HFFc6 (cell line): ENCODE measurements at places on chromosomes 12 and 14. TPM values are rescaled to one million over a fixed set of nuclear protein-coding genes. Genes with fewer than 3 reads are reported as not detected.

GRCh38 chr12:55929306-55929791, 1.6 kb upstream of the DGKA start:
- DNase-seq, result no peak

- no peak for DNase-seq
Measured at GRCh38 chr12:113936460-113936859, 29.7 kb downstream of the RBM19 start.

- DNase-seq, result no peak
Measured at GRCh38 chr14:89503431-89503996, 86.5 kb upstream of the FOXN3 start.

DNA sequence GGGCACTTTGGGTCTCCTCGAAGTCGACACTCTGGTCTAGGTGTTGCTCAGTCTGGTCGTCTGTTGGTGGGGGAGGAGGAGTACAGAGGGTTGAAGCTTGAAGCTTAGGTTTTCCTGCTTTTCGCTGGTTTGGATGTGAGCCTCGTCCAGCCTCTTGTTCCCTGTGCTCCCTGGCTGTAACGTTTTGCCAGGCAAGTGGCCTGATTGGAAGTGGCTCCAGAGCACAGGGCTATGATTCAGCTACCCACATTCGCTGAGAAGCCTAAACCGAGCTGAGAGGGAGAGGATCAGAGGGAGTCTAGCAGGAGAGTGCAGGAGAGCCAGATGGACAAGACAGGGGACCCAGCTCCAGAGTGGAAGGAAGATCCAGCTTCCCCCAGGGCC, 6.1 kb downstream of the HOXC10 start:
- no peak for DNase-seq

DNA sequence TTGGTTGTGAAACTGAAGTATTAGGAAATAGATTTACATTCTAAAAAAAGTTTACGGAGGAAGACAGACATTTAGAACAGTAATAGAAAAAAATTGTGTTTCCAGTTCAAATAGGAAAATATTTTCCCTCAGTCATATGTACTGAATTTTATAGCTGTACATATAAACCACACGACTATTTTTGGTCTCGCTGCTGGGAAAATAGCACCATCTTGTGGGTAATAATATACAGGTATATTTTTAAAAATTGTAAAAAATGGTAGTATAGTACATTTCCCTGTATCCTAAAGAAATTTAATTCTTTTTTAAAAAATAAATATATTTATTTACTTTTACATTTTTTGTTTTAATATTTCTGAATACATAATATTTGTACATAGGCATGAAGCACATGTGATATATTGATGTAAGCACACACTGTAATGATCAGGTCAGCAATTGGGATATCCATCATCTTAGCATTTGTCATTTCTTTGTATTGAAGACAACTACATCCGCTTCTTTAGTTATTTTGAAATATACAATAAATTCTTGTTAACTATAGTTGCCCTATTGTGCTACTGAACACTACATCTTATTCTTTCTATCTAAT, 168.6 kb downstream of the ALX1 start:
- DNase-seq, result no peak

DNA sequence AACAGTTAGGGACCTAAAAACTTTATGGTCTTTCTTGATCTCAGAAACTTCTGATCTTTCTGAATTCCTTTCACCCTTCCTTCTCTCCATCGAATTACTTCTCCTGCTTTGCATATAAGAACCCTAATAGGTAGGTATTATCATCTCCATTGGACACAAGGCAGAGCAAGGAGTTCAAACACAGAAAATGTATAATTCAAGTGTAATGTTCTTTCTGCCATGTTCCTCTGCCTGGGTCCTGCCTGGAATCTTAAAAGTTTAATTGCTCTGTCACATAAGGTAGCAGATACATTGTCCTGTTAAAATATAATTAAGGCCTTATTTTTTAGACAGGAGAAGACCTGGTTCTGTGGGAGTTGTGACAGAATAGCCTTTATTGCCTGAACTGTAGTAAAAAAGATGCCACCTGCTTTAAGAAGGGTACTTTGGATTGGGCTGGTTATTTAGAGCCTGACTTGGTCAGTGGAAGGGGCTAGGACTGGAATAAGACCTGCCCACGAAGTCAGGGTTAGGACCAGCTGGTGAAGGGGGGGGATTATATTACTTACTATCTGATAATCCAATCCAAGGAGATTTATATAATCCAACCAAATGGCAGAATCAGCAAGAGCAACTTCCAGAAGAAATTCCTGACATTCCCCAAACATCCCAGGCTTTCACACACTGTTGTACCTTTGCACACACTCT, 10.4 kb downstream of the G2E3 start:
- DNase-seq, result no peak

Gene HOXC12
- not detected in 3 replicates for total RNA-seq

- no peak for DNase-seq
Measured at GRCh38 chr14:80545935-80546854, 334.9 kb upstream of the DIO2 start.

DNA sequence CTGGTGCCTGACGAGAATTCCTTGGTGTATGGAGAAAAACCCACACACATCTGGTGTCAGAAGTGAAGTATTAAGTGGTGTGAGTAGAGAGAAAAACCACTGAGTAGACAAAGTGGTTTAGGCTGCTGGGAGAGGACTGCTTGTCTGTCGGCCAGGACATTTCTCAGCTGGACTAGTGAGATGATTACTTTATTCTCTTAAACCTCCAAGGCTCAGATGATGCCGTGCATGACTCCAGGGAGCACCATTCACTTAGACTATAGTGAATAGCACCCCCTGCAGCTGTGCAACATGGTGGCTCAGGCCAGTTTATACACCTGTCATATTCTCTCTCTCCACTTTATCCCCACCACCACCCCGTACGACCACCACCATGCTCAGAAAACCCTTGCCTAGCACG, 28.5 kb upstream of the NFYB start:
- DNase-seq, result no peak

DNA sequence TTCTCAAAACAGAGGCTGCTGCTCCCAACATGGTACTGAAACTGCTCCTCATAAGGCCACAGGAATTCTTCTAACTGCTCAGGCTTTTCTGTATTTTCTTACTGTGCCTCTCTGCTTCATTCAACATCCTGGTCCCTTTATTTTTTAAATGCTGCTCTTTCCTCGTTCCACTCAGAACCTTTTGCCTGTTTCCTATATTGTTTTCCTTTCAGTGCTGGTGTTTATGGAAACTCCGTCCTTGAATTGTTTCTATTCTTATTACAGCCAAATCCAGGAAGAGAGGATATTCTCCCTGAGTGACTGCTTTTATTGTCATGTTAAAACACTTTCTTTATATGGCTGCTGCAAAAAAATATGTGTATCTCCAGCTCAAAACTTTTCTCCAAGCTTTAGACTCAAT, 173.0 kb upstream of the E2F7 start:
- DNase-seq, result no peak

Gene DAAM1
- 9.2 to 12.1 TPM (median 10.8 TPM) in 3 replicates for total RNA-seq

Gene BDKRB2
- 5.8 to 10.8 TPM (median 7.4 TPM) in 3 replicates for total RNA-seq

DNA sequence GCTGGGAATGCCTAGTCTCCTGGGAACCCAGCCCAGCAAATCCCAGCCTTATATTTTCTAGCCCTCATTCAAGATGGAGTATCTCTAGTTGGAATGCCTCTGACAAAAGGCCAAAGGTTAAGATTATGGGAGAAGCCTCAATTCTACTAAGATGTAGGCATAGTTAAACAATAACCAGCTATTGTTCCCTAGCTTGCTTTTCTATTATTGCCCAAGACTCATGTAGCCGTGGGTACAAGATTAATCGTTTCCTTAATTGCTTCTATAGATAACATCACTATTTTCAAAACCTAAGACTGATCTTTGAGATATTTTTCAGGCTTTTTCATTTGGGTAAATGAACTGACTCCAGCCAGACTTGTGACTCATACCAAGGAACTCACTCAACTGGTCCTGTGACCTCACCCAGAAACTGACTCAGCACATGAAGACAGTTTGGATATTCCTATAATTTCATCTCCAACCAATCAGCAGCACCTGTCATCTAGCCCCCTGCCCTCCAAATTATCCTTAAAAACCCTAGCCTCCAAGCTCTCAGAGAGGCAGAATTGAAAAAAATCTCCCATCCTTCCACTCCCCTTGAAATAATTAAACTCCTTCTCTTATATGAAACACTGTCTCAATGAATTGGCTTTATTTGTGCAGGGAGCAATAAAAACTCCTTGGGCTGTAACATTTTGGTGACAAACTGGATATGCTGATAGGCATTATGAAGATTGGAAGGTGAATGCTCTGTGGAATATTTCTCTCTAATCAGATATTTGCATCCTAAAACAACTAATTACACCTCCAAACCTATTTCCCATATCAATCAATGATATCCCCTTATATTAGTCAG, 589.0 kb downstream of the C12orf50 start:
- peak; percentile 43 for DNase-seq

GRCh38 chr12:22573181-22573580, 28.8 kb upstream of the C2CD5 start:
- DNase-seq, result no peak

Gene MED13L
- total RNA-seq, result 70.5 to 74.5 TPM (median 74.4 TPM) in 3 replicates

DNA sequence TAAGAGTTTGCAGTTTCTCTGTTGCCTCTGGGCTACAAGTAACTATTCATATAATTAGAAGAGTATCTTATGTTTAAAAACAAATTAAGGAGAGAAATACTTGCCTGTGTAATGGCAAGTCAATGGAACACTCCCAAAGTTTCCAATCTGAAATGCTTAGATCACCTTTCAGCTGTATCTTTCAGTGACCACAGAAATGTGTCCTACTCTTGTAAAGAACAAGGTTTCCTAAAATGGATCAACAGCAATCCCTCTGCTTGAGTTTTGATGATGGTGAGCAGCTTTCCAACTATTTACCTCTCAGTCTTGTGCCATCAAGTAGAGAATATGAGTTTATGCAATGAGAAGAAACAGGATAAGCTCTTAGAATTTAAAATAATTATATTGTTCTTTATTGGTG, 92.9 kb downstream of the ERGIC2 start:
- DNase-seq, result no peak

Gene MMP19
- 13.7 to 19.7 TPM (median 14.9 TPM) in 3 replicates for total RNA-seq

GRCh38 chr14:95260537-95261361, 59.0 kb downstream of the CLMN start:
- no peak for DNase-seq

- DNase-seq, result no peak
Measured at GRCh38 chr12:2583642-2584401, 210.9 kb upstream of the FKBP4 start.

Gene ADAM21
- total RNA-seq, result 0.41 to 0.72 TPM (median 0.69 TPM) in 3 replicates

DNA sequence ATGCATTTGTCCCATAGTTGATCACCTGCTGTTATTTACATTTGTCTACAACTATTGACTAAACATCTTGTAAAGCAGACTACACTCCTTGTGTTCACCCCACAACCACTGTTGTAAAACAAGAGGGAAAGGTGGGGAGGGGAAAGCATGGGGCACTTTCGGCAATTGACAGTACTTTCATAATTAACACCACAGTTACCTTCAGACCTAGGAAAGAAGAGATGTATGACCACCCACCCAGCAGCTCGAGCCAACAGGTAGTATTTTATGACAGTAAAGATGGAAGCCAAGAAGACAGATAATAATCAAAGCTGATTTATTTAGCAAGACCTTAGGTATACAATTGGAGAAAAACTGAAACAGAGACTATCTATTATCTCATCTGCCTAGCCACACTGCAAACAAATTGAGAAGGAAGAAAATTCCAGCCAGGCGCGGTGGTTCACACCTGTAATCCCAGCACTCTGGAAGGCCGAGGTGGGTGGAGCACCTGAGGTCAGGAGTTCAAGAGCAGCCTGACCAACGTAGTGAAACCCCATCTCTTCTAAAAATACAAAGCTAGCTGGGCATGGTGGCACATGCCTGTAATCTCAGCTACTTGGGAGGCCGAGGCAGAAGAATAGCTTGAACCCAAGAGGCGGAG, 11.2 kb downstream of the HECTD4 start:
- no peak for DNase-seq

DNA sequence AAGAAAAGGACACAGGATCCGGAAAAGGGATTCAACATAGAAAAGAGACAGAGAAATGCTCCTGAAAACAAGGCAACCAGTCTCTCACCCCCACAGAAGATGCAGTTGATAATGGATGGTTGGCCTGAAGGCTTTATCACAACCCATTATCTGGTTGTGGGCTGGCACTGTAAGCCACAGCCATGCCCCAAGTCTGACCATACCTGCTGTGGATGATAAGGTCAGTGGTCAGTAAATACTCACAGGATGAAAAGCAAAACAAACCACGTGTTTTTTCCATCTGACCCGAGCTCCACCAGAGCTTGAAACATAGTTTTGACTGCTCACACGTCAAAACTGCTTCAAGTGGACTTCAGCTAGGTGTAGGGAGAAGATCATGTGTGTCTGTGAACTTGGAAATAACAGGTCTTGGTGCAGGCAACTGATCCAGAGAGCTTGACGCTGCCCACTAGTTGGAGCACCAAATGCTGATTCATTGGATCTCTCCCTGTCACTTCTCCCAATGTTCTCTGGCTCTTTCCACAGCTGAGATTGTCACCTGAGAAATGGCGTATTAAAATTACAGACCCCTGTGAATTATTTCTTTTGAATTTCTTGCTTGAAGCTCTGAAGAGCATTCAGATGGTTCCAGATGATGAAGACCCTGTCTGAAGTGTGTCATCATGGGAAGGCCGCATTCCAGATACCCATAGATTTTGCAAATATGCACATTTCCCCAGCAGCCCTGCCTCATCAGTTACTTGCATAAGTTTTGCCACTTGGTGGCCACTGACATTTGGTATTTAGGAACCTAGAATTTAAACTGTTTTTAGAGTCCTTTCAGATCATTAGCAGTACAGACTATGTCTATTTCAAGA, 8.5 kb downstream of the TMEM233 start:
- no peak for DNase-seq

Gene TPPP2
- not detected in 3 replicates for total RNA-seq

Gene CPNE6
- total RNA-seq, result not detected in 3 replicates

Gene CD69
- not detected in 2 replicates for total RNA-seq

- DNase-seq, result no peak
Measured at GRCh38 chr14:63443361-63443760, 99.8 kb downstream of the PPP2R5E start.

GRCh38 chr12:132027636-132028035, 77.9 kb downstream of the EP400 start:
- no peak for DNase-seq

- DNase-seq, result peak; percentile 41
Measured at GRCh38 chr14:99391671-99392070, 89.0 kb downstream of the SETD3 start.

Gene SLC6A13
- total RNA-seq, result not detected in 2 replicates

GRCh38 chr14:57390806-57391516, 575 bp downstream of the NAA30 start:
- no peak for DNase-seq

Gene SRRM4
- not detected in 3 replicates for total RNA-seq

Gene KLRB1
- not detected in 3 replicates for total RNA-seq

Gene DPF3
- total RNA-seq, result 4.7 to 6.1 TPM (median 5.5 TPM) in 3 replicates

Gene CMAS
- 26.5 to 36.9 TPM (median 28.4 TPM) in 3 replicates for total RNA-seq

DNA sequence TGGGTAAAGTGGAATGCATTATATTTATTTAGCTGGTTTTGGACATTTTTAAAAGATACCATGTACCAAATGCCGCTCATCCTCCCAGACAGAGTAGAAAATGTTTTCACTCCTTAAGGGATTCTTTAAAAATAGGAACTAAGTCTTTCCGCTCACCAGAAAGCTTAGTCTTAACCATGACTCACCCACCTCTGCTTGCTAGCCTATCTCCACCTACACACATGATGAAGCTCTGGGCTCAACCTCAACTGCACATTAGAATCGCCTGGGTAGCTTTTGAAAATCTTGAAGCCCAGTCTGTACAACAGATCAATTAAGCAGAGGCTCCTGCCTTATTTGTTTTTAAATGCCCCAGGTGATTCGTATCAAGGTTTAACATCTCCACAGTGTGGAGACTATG, 260.5 kb downstream of the NEDD1 start:
- no peak for DNase-seq

GRCh38 chr14:77804592-77804991, 4.7 kb downstream of the ADCK1 start:
- no peak for DNase-seq
